ENCODE measurements at places on chromosomes 5 and 9.

GRCh38 chr5:151581812-151582583, 9.1 kb downstream of the FAT2 start:
- DNase-seq = no peak

GRCh38 chr5:3606121-3606831, 10.6 kb downstream of the IRX1 start:
- no peak for DNase-seq

DNA sequence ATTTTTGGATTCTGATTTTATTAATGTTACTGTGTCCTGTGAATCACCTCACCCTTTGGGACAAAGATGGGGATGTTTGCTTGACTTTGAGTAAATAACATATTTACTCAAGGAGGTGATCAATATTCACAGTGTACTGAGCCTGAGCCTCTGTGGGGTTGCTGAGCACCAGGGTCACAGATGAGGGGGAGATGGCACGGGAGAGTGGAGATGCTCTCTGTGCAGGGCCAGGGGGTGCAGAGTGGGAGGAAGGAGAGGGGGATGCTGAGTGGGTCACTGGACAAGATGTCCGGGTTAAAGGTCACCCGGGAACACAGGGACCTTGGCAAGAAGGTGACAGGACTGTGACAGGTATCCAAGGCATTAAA, 4.0 kb downstream of the SQSTM1 start:
- no peak for DNase-seq

DNA sequence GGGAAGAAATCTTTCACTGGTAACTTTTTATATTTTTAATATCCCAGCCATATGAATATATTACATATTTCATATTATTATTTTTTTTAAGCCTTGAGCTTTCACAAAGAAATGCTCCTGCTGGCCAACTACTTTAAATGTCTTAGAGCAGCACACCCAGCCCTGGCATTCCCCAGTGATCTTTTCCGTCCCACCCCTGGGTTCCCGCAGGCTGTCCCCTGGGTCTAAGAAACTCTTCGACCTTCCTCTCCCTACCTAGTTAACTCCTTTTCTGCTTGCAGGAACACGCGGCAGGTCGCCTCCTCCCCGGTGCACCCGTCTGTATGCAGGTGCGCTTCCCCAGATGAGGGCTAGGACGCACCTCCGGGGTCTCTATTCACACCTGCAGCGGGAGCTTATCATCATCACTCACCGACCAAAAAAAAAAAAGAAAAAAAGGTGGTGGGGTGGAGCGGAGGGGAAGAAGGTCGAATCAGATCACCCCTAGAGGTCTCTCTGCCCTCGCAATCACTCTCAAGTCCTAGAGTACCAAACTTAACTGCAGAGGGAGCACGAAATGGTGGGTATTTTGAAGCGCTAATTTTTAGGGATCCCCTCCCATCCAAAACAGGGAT, 696 bp downstream of the ZFP62 start:
- no peak for DNase-seq

- DNase-seq = no peak
Observed at GRCh38 chr5:102010644-102011043, 285.4 kb downstream of the SLCO4C1 start.

GRCh38 chr5:176866707-176867310, 32.3 kb downstream of the HK3 start:
- no peak for DNase-seq

- DNase-seq = no peak
Observed at GRCh38 chr5:132444841-132445639, 45.5 kb downstream of the IRF1 start.

GRCh38 chr5:38697013-38697412, 140.6 kb upstream of the LIFR start:
- no peak for DNase-seq

DNA sequence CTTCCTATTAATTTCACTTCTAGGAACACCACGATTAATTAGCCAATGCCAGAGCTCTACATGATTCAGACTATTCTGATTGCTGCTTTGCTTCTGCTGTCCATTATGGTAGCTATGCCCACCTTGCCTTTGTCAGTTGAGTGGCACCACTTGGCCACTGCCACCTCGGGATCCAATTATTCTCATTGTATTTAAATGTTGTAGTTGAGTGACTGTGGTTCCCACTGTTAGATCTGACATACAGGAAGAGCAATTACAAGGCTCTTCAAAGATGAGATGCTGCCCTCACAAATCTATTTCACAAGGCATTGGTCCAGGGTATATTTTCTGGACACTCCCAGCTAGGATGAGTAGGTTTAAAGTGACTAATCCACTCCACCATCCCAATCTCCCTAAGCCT, 864.5 kb upstream of the EDIL3 start:
- no peak for DNase-seq

DNA sequence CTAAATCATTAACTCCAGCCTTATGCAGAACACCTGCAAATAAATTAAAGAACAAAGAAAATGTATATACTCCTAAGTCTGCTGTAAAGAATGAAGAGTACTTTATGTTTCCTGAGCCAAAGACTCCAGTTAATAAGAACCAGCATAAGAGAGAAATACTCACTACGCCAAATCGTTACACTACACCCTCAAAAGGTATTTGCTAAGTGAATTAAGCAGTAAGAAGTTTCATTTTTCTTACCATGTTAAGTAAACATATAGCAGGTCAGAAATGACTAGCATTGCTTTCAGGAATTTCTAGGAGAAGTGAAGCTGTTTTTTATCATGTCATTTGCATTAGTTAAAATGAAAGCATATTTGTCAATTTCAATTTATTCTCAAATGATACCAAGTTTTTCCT, 92.7 kb downstream of the MELK start:
- no peak for DNase-seq

GRCh38 chr5:174412374-174412773, 312.0 kb upstream of the MSX2 start:
- DNase-seq = no peak

DNA sequence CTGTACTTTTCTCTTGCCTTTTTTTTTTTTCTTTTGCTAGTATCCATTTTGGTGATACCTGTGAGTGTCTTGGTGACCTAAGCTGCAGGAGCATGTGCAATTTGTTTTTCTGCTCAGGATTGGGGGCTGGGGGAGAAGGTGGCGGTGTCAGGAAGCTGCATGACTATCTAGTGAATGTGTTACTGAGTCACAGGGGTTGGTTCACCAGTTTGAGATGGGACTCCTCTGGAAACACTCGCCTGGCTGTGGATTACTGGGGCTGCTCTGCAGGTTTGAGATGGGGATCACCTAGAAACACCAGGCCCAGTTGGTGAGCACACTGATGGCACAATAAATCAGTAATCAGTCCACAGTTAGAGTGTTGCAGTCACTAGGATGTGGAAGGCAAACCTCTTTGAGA, 447.9 kb downstream of the SPATA31D1 start:
- no peak for DNase-seq

GRCh38 chr9:129198319-129199043, 20.4 kb upstream of the IER5L start:
- DNase-seq = peak; percentile 46

GRCh38 chr9:81119591-81119990, 569.8 kb downstream of the TLE1 start:
- no peak for DNase-seq

GRCh38 chr5:168531987-168532864, 3.1 kb downstream of the FBLL1 start:
- DNase-seq = no peak

DNA sequence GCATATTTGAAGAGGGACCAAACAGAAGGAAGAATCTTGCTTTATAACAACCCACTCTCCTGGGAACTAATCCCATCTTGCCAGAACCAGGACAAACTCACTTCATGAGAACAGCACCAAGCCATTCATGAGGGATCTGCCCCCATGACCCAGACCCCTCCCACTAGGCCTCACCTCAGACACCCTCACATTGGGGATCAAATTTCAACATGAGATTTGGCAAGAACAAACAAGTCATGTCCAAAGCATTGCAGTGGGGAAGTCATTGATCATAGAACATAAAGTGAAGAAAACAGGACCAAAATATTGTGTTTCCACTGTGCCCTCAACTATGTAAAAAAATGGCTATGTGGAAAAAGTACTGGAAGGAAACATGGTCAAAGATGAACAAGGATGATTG, 43.9 kb downstream of the MAP1B start:
- DNase-seq = no peak

DNA sequence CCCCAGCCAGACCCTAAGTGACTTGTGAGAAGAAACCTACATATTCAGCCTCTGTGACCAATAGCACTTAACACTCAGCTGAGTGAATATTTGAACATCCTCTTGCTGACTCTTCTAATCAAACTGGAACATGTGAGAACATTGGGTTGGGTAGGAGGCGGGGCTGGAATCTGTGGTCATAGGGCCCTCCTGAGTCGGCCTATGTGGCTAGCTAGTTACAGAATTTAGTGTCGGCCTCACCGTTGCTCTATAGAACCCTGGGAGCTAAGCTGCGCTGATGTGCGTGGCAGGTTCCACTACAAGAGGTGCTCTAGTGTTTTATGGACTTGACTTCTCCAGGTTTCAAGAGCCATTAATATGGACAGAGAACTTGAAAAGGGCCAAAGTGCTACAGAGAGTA, 138.8 kb downstream of the DROSHA start:
- DNase-seq = no peak

DNA sequence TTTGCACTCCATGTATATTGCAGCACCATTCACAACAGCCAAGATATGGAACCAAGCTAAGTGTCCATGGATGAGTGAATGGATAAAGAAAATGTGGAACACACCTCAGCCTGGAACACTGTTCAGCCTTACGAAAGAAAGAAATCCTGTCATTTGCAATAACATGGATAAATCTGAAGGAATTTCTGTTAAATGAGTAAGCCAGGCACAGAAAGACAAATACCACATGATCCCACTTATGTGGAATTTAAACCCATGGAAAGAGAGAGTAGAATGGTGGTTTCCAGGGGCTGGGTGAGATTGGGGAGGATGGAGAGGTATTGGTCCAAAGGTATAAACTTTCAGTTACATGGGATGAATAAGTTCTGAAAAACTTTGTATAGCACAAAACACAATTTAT, 228.9 kb upstream of the CD180 start:
- DNase-seq = no peak

DNA sequence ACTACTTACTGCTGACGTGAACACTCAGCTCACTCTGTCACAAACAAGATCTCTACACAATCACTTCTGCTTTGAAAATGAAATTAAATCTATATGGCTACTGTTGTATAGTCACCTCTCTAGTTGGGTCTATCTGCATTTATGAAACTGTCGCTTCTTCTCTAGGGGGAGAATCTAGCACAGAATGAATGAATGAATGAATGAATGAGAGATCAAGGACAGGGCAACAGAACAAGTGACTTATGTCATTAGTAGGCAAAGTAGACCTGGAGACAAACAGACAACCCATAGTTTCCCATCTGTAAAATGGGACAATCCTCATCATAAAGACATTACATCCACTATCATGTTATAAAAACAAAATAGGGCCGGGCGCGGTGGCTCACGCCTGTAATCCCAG, 13.4 kb downstream of the PTCH1 start:
- DNase-seq = no peak

GRCh38 chr5:113682497-113683136, 169.1 kb downstream of the YTHDC2 start:
- no peak for DNase-seq

- DNase-seq = no peak
Observed at GRCh38 chr9:104553261-104553660, 15.7 kb upstream of the OR13C8 start.
